ENCODE measurements at places on chromosomes 2 and 18.

GRCh38 chr2:157747695-157748370 lies 119.2 kb upstream of the ACVR1C start:
- no peak for DNase-seq

DNA sequence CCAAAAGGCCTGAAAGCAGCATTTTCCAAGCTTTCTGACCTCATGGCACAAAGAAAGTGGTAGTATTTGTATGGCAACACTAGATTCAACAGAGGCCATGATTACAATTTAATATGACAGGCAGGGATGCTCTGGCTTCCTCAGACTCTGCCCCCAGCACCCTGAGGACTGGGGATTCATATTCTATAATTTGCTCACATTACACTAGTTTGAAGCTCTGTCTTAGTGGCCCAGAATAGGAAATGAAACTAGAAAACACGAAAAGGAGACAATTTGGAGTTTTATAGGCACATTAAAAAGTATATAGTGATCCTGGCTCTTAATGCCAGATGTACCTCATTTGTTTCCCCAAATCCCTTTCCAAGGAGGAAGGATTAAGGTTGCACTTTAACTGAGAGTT lies 173.0 kb upstream of the STK17B start:
- no peak for DNase-seq

DNA sequence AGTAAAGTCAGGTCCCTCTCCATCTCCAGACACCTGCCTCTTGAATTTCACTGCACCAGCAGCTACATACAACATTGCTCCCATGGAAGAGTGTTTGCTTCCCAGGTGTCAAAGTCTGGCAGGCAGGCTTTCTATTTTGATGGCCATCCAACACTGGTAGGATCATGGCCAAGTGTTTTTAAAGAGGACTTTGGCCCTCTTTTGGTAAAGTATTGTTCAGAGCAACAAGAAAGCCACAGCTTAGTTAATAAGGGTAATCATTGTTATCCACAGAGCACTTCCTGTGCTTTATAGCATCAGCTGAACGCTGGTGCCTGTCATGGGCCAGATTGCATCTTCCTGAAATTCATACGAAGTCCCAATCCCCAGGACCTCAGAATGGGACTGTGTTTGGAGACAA lies 133.2 kb downstream of the NCK2 start:
- no peak for DNase-seq

DNA sequence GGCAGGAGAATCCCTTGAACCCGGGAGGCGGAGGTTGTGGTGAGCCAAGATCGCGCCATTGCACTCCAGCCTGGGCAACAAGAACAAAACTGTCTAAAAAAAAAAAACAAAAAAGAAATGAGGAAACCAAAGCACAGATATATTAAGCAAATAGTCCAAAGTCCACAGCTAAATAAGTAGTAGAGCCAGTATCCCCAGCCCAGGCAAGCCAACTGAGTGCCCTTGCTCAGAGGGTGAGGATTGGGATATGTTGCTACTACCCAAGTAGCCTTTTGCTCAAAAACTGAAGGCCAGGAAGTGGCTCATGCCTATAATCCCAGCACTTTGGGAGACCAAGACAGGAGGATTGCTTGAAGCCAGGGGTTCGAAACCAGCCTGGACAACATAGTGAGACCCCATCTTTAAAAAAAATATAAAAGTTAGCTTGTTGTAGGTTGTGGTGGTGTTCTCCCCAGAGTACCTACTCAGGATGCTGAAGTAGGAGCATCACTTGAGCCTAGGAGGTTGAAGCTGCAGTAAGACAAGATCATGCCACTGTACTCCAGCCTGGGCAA lies 5.4 kb downstream of the CFAP36 start:
- DNase-seq, result no peak

DNA sequence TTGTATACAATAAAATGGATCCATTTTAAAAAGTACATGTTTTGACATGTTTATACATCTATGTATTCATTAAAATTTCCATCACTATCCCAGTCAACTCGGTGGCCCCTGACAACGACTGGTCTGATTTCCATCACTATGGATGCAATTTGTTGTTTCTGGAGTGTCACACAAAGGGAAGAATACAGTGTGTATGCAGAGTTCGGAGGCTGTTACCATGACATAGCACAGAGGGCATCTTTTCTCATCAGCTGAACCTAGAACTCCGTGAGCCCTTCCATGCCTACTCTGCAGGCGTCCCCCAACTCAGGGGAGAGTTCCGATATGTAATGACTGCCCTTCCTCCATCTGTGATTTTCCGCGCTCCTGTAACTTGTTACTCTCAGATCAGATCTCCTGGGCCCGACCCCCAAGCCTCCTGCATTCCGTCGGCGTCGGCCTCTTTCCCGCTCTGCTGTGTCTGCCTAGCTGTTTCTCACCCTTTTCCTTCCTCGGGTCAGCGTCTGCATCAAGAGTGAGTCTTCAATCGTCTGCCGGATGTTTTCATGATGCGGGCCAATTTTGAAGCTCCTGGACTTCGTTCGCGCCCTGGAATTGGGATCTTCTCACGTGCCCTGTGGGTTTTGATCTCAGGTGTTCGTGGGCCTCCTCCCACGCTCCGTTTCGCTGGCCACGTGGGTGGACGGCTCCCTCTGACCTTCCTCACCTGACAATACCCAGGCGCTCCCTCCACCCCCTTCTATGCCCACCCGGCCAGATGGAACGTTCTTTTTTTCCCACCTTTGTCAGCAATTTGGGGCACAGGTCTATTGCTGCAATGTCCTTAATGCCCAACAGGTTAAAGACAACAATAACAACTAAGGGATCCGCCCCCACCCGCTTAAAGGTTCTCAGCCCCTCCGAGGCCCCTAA lies 161.0 kb downstream of the TWIST2 start:
- no peak for DNase-seq

- DNase-seq, result no peak
These were observed 25.3 kb upstream of the RUFY4 start for GRCh38 chr2:218043701-218044109.

GRCh38 chr2:232502911-232503808 lies 15.5 kb upstream of the ECEL1 start:
- peak; percentile 51 for DNase-seq

DNA sequence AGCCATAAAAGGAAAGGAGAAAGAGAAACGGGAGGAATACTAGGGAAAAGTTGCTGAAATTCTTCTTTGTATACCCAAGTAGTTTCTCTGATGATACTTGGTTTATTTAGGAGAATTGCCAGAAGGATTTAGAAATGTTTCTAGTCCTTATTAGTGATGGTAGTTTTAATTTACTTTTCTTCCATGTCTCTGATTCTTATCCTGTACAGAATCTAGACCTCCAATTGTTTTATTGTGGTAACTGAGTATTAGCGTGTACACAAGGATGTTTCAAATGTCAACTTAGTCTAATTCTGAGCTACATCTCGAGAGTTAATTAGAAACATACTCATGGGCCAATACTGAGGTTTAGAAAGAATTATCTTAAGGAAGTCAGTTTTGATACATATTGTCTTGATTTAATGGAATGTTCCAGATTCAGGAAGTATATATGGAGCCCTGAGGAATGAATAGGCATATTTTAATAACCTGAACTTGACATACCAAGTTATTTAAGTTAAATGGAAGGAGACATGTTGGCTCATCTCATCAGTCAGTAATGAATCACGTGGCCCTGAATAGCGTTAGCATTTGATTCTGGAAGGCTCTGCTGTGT lies 219.6 kb downstream of the LTBP1 start:
- no peak for DNase-seq

GRCh38 chr18:40415821-40416220 lies 1539.2 kb upstream of the PIK3C3 start:
- no peak for DNase-seq

GRCh38 chr18:28147674-28148171 lies 29.2 kb downstream of the CDH2 start:
- DNase-seq, result no peak

DNA sequence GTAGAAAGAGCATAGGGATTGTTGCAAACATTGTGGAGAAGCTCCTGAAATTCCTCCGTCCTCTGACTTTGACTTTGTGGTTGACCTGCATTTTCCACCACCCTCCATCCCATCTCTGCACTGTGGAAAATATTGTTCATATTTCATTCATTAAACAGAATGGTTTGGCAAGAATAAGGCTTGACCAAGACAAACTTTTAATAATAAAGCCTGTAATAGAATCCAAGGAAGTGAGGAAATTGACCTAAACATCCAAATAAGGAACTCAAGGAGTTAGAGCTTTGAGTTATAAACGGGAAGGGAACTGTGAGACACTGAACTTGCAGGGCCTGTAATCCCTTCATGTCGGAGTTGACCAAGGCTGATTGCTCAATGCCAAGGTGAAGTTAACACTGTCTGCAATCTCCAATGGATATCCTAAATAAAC lies 115.2 kb downstream of the GFPT1 start:
- DNase-seq, result no peak

DNA sequence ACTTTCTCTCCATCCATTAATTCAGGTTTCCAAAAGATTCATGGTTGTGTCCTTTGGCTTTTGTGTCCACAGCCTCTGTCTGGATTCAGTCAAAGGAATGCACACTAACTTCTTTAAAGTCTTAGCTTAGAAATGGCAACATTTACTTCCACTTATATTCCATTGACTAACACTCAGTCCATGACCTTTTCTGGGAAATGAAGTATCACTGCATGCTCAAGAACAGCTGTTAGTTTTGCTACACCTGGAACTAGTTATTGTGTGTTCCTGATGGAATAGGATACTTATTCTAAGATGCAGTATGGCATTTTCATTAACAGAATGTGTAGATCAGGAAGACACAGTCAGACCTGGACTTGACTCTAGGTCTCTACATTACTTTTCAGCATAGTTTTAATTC lies 88.8 kb downstream of the KYNU start:
- no peak for DNase-seq

- DNase-seq, result no peak
These were observed 11.0 kb downstream of the CRIM1 start for GRCh38 chr2:36366491-36367120.

DNA sequence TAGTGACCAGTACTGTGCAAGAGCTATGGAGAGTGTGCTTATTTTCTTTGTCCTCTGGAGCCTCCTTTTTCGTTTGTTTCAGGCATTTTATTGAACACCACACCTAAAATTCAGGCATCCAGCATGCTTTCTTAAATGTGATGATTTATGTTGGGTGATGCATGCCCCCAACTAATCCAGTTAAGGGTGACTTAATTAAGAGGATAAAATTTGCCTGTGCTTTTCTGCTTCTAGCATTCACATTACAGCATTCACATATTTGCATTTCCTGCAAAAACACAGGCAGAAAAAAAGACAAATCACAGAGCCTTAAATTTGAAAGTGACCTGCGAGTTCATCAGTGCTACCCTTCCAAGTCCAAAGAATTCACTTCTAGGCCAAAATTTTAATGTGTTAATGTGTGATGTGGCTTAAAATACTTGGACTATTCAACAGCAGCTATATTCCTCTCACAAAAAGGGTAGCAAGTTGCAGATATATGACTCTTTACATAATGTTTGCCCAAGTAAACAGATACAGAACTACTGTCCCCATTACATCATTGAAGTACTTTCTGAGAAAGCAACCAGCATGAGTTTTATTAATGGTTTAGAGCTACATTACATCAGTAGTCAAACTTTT lies 286.5 kb downstream of the THSD7B start:
- peak; percentile 8 for DNase-seq

GRCh38 chr2:169819106-169819505 lies 5.6 kb downstream of the METTL5 start:
- no peak for DNase-seq

DNA sequence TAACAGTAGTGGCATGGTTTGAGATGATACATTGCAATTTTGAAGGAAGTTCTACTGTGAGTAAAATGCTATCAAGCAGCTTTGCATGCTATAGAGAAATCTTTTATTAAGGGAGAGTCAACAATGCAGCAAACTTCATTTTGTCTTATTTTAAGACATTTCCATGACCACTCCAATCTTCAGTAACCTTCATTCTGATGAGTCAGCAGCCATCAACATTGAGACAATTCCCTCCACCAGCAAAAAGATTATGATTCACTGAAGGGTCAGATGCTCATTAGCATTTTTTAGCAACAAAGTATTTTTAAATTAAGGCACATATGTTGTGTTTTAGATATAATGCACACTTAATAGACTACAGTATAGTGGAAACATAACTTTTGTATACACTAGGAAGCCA lies 235.7 kb downstream of the DSC3 start:
- no peak for DNase-seq

DNA sequence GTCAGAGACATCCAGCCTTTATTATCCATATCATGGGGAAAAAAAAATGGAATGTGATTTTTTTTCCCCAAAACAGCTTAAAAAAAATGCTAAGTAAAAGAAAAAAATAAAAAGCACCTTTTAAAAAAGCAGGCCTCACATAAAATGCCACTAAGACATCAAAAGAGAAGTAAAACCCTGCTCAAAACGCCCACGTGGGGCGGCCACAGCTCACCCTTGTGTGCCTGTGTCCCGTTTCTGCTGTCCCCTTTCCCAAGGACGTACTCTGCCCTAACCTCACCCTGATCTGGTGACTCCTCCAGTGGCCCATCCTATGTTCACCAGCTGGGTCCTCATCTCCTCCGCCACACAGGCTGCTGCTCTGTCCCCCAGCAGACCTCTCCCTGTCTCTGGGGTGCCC lies 125.4 kb downstream of the NEDD4L start:
- DNase-seq, result no peak

DNA sequence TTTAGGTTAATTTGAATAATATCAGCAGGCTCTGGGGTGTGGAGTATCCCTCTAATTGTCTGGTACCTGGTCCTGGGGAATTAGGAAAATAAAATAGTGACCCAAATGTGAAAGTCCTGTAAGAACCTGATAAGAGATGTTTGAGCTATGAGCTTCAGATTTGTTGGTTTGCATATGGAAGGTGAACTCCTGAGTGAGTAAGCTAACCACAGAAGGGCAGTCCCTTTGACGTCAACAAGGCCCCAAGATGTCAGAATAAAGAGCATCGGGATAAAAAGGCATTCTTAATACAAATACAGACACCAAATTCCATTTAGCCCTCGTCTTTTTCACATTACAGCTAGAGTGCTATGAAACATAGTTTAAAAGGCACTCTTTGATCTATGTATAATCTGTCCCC lies 1366.3 kb upstream of the TMEFF2 start:
- DNase-seq, result no peak

- peak; percentile 58 for DNase-seq
These were observed 339.4 kb downstream of the BCL11A start for GRCh38 chr2:60213865-60214625.

- no peak for DNase-seq
These were observed 94.4 kb upstream of the HDAC4 start for GRCh38 chr2:239495175-239495574.

GRCh38 chr2:101253703-101254450 lies 1.2 kb downstream of the CNOT11 start:
- no peak for DNase-seq

- DNase-seq, result no peak
These were observed 15.5 kb downstream of the CACNB4 start for GRCh38 chr2:152083202-152083875.

GRCh38 chr18:76314015-76314414 lies 181.0 kb downstream of the ZNF516 start:
- no peak for DNase-seq

- no peak for DNase-seq
These were observed 324.4 kb downstream of the ALK start for GRCh38 chr2:29597035-29597434.

DNA sequence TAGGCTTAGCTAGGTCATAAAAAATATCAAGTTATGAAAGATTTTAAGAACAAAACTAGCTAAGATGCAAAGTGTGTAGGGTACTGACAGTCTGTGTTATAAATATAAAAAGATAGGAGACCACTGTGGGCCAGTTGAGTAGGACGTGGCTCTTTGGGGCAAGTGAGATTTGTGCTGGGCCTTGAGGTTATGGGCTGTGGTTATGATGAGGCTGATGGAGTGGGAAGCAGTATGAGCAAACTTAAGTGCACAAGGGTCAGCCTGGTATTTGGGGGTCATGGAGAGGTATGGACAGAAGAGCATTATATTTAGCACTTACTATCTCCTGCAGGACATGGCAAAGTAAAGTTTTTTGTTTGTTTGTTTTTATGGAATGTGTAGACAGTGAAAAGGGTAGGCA lies 70.1 kb downstream of the SETBP1 start:
- DNase-seq, result no peak
